ENCODE measurements at places on chromosomes 7 and 10.

DNA sequence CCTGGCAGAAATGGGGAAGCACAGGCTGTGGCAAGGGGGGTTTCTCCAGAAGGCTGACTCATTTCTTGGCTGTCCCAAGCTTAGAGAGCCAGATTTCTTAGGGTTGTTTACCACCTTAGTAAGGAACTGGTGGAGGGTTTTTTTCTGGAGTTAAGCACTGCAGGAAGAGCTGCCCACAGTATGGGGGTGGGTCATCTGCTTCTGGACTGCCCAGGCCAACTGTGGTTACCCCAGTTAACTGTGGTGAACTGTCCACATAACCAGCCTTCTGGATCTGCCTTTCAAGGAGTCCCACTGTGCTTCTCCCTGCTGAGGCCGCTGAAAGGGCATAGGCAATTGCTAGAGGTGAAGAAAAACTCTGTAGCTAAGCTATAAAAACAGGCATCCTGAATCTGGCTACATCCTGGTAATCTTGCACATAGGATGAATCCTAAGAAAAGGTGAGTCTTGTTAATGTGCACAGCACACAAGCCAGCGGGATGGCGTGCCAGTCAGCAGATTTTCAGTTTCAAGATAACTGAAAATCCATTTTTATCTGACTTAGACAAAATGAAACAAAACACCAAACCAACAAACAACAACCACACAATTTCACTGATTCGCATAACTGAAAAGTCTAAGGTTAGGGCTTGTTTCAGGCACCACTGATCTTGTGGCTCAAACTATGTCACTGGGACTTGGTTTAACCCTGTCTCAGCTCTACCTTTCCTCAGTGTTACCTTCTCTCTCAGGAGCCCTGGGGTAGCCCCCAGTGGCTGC lies 21.6 kb upstream of the TSPAN33 start:
- DNase-seq: no peak

DNA sequence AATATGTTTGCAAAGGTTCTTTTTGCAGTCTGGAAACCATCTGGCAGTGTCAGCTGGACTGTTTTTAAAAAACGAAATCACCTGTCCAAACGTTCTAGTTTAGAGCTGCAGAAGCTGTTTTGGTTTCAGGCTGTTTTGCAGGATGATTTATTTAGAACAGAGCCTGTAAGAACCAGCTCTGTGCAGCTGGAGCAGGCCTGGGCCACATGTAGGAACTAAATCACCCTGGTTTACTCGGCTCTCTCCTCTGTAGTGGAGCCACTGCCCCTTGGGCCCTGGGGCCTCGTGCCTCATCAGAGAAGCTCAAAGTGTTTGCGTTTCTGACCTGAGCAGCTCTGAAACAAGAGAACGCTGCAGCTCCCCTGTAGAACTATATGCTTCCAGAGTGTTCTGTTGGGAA lies 142.5 kb downstream of the ACTR3B start:
- DNase-seq: no peak

GRCh38 chr10:74419958-74420375 lies 268.9 kb downstream of the ADK start:
- peak; percentile 11 for DNase-seq

DNA sequence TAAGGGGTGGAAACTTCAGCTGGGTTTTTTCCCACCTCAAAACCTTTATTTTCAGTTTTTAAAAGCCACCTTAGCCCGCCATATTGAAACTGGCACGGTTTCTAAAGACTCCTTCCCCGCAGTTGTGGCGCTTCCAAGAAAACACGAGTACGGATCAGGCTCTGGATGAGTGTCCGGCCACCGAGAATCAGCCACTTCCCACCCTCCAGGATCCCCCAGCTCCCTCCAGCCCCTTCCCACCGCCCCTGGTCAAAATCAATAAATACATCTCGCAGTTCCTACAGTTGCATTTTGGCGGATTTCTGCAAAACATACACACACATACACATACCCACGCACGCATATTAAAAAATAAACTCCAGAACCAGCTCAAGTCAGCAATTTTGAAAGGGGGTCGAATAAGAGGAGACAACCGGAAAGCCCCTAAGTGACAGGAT lies 1.1 kb downstream of the SFMBT2 start:
- DNase-seq: no peak

- no peak for DNase-seq
These were observed 10.3 kb upstream of the ZNF273 start for GRCh38 chr7:64892666-64893309.

DNA sequence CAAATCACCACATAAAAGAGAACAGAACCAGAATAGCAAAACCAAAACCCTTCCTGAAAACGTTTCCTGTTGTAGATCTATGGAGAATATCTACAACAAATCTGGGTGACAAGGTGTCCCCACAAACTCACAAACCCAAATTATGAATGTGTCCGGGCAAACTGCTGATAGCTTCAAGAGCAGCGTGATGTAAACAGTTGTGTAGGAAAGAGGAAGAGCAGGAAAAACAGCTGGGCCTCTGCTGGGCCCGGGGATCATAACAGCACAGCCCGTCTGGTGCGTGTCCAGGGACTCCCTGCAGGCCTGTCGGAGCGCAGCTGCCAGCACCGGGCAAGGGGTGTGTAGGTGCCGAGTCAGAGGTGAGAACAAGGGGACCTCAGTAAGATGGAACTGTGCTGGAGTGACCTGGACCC lies 53.7 kb downstream of the KCNH2 start:
- no peak for DNase-seq

Data from activated T-cell treated with anti-CD3 and anti-CD28 coated beads for 1 hour (primary cell).